ENCODE measurements at places on chromosomes 2 and 18. TPM values are rescaled to one million over a fixed set of nuclear protein-coding genes. Genes with fewer than 3 reads are reported as not detected.

Gene CAPN14
- total RNA-seq, result 0.62 TPM

Gene DSG2
- total RNA-seq, result 93.1 TPM

Gene TCF4
- total RNA-seq, result 86.7 TPM

Gene GALNT14
- 7.0 TPM for total RNA-seq

Gene SERPINB4
- total RNA-seq, result not detected

GRCh38 chr2:114610677-114611076 lies 168.2 kb downstream of the DPP10 start:
- no peak for DNase-seq

DNA sequence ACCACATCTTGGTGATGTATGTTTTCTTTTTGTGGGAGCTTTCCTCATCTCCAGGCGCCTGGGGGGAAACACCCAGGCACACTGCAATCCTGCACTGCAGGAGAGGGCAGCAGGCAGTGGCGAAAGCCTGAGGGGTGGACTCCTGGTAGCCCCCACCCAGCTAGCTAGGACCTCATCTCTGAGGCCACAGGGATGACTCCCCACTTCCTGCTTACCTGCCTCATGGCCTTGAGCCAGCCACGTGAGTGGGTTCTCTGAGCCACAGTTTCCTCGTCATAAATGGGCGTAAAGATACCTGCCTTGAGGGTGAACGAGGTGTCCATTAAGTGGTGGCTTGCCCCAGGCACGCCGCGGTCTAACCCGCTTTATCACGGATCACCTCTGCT lies 19.1 kb downstream of the TRAF3IP1 start:
- DNase-seq, result no peak

GRCh38 chr18:76937597-76937996 lies 115.2 kb downstream of the ZNF236 start:
- DNase-seq, result no peak

DNA sequence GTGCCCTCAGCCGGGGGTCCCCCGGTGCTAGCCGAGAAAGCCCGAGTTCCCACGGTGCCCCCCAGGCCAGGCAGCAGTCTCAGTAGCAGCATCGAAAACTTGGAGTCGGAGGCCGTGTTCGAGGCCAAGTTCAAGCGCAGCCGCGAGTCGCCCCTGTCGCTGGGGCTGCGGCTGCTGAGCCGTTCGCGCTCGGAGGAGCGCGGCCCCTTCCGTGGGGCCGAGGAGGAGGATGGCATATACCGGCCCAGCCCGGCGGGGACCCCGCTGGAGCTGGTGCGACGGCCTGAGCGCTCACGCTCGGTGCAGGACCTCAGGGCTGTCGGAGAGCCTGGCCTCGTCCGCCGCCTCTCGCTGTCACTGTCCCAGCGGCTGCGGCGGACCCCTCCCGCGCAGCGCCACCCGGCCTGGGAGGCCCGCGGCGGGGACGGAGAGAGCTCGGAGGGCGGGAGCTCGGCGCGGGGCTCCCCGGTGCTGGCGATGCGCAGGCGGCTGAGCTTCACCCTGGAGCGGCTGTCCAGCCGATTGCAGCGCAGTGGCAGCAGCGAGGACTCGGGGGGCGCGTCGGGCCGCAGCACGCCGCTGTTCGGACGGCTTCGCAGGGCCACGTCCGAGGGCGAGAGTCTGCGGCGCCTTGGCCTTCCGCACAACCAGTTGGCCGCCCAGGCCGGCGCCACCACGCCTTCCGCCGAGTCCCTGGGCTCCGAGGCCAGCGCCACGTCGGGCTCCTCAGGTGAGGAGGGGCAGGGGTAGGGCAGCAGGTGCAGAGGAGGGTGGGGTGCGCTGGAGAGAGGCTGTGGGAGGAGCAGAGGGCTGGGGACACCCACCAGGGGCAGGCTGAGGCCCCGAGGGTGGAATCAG lies 14.1 kb upstream of the GMPPA start:
- DNase-seq, result no peak

DNA sequence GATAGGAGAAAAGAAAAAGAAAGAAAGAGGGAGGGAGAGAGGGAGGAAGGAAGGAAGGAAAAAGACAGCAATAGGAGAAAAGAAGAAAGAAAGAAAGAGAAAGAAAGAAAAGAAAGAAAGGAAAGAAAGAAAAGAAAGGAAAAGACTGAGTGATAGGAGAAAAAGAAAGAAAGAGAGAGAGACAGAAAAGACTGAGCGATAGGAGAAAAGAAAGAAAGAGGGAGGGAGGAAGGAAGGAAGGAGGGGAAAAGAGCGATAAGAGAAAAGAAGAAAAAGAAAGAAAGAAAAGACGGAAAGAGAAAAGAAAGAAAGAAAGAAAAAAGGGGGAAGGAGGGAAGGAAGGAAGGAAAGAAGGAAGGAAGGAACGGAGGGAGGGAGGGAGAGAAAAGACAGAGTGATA lies 216.7 kb downstream of the DOK6 start:
- no peak for DNase-seq

DNA sequence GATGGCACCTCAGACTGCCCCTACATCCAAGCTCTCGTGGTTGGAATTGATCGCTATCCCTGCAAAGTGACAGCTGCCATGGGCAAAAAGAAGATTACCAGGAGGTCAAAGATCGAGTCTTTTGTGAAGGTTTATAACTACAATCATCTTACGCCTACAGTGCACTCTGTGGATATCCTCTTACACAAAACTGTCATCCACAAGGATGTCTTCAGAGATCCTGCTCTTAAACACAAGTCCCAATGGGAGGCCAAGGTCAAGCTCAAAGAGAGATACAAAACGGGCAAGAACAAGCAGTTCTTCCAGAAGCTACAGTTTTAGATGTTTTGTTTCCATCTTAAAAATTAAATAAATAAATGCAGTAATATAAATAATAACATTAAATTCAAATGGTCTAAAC lies 45.4 kb downstream of the INO80D start:
- no peak for DNase-seq

GRCh38 chr2:190443778-190444481 lies 35.8 kb downstream of the MFSD6 start:
- no peak for DNase-seq

DNA sequence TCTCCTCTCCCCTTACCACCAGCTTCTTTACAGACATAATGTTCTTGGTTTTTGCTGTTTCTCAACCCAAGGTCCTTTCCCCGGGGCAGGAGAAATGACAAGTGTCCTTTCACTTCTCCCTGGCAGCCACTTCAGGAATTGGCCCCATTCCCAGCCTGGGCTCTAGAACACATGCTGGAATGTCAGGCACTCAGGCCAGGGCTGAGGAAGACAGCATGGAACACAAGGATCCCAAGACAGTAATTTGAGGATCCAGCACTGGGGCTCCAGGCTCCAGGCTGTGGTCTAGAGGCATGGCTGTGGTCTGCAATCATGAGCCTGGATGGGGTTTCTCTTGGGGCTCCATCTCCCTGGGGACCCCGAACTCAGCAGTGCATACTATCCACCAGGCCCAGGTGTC lies 201.4 kb downstream of the CELF4 start:
- DNase-seq, result no peak

DNA sequence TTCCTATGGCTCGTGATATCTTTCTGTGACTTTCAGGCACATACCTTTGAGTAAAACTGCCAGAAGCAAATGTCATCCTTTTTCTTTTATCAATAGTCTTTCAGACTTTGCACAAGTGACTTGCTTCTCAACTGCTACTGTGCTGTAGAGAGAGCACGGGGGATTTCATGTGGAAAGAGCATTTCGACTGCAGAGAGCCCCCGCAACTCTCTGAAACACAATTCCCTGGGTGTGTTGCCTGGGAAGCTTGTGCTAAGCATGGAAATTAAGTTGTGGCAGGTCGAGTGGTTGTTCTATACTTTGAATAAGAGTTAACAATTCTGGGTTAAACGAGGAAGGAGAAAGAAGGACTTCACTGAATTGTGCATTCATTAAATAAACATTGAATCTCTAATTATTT lies 659.1 kb downstream of the TDRD15 start:
- DNase-seq, result no peak

GRCh38 chr2:24818721-24819167 lies 25.5 kb downstream of the CENPO start:
- DNase-seq, result peak; percentile 20

DNA sequence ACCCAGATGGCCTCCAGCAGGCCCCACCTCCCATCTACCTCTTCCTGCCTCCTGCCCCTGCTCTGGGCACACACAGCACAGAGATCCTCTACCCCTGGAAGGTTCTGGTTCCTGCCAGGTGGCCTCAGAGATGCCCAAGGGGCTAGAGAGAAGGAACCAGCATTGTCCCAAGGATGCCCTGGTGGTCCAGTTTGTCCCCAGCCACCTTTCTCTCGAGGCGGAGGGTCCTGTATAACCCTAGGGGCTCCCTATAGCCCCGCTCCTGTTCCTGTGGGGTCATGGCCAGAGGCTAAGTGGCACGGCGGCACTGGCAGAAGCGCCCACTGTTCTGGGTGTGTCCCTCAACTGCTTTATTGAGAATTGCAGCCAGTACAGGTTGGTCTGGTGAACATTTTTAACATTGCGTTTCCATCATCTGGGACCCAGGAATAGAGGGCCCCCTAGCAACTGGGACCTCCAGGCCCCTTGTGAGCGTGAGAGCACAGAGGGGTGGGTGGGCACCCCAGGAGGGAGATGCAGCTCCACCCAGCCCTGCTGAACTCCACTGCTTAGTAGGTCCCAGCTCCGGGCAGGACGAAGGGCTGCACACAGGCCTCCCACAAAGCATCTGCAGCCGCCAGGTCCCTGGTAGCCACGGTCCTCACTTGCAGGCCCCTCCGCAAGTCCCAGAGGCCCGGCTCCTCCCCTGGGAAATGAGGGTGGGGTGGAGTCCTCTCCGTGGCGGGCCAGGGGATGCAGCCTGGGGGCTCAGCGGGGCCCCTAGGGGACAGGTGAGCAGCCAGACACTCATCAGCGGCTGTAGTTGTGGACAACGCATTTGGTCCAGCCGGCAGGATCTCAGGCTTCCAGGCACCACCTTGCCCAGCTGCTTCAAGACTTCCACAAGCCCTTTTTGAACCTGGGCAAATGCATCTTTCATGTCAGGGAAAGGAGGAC lies 33.1 kb downstream of the GPC1 start:
- peak; percentile 41 for DNase-seq

DNA sequence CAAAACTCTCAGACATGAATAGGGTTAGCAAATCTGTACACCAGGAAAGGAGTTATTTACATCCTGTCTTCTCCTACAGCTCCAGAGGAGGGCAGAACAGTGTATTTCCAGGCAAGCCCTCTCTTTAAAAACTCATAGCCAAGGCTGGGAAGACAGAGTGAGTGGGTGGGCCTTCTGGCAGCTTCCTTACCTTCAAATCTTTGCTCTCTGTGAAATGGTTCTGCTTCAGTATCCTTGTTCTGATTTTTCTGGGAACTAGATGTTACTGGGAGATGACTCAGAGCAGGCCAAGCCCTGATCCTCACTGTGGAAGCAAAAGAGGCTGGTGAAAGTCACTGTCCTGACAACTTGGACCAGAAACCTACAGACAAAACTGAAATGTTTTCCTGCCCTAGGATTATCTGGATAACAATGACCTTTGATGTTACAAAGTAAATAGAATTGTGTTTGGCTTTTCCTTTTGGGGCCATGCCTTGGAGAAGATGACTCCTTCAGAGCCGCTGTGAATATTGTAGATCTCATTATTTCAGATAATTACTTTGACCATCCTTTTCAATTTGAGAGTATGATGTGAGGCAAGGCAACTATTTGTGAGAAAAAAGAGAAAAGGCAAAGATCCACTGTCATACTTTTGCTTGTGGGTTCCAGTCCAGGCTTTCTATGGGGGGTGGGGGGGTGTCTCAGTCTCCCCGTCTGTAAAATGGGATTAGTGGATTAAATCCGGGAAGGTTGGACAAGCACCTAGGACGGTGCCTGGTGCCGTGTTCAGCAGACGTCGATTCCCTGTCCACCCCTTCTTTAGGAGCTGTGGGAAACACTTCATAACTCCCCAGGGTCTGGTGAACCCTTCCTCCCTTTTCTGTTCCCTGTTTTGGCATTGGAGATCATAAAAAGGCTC lies 644 bp upstream of the QPCT start:
- DNase-seq, result no peak

DNA sequence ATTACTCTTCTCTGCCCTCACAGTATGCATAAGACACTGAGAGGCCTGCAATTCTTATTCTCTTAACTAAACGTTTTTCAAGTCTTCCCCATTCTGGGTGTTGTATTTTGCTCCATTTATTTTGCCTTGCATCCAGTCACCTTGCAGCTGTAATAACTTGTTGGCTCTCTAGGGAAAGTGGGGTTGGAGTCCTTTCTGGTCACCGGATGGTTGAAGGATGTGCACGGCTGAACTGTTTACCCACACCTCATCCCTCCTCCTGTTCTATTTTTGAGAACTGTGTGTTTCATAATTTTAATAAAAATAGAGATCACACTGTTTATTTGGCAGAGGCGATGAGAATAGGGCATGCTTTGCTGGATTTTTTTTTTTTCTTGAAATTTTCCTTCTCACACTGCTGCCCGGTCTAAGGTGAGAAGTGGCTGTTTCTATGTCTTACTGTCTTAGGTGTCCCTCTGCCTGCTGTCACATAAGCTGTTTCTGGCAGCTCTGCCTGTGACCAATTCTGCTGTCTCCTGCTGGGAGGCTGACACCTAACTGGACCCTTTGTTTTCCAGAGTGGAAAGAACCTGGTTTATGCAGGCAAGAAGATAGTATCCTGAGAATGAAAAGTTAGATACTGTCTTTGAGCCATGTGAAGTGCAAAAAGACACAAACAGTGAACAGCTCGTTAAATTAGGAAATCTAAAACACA lies 342.6 kb downstream of the DPP10 start:
- no peak for DNase-seq

DNA sequence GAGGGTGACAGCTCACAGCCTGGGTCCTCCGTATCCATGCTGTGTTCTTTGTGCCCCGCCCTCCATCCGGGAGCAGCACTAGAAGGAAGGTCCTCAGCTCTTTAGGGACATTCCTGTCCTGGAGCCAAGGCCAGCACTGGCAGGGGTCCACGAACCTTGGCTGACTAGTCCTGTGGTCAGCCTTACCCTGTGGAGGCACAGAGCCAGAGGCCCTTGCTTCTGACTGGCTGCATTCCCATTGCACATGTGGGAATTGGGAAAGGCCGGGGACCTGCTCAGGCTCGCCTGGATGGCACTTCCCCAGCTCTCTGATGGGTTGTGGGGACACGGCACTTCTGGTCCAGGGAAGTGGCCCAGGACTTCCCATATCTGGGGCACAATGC lies 24.9 kb upstream of the RHOB start:
- peak; percentile 95 for DNase-seq

DNA sequence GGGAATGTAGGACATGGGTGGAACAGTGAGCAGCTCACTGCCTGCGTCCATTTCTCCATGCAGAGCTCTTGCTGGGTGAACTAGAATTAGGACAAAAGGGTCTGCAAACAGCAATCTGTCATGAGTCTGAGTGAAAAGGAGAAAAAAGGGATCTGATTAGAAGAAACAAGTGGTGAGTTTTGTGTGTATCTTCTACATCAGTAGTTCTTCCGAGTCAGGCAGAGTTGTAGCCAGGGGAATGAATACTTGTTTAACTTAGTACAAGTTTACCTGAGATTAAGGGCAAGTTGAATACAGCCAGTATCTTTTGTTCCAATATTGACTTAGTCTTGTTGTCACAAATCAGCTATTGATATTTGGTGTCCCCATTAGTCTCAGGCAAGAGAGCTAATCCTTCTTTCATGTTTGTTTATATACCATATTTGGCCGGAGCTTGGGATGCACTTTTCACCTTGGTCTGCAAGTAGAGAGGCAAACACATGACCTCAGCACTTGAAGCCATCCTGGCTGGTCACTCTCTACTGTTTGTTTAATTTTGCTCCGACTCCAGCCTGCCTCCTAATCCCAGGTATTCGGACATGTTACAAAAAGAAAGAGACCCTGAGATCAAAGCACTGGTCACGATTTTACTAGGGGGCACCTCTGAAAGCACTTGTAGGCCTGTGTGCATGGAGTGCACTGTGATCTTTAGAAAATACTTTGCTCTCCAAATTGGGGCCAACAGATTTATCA lies 211.0 kb upstream of the NT5C1B start:
- no peak for DNase-seq
